ENCODE measurements at places on chromosomes 16 and 17.

- no peak for DNase-seq
Measured at GRCh38 chr17:82170412-82170961, 42.2 kb downstream of the CCDC57 start.

- no peak for DNase-seq
Measured at GRCh38 chr17:67433248-67433924, 56.3 kb downstream of the PITPNC1 start.

GRCh38 chr17:79655672-79656290 lies 44.9 kb upstream of the RBFOX3 start:
- DNase-seq = no peak

- no peak for DNase-seq
Measured at GRCh38 chr17:6467567-6467966, 23.3 kb downstream of the PIMREG start.

All from G401 (cell line).